ENCODE measurements at places on chromosomes 16 and 17. TPM values are rescaled to one million over a fixed set of nuclear protein-coding genes. Genes with fewer than 3 reads are reported as not detected.

CTU2 gene
- 9.6 TPM for total RNA-seq

RAB11FIP4 gene
- 49.9 TPM for total RNA-seq

LIMD2 gene
- total RNA-seq, result 13.2 TPM

HEATR9 gene
- total RNA-seq, result not detected

OMG gene
- total RNA-seq, result 0.51 TPM

SPATA32 gene
- 0.19 TPM for total RNA-seq

EMP2 gene
- 92.9 TPM for total RNA-seq

CRYM gene
- total RNA-seq, result 5.6 TPM

HS3ST3A1 gene
- 0.65 TPM for total RNA-seq

SULT1A2 gene
- total RNA-seq, result 46.8 TPM

TRIM25 gene
- 76.1 TPM for total RNA-seq

ABCC3 gene
- total RNA-seq, result 211 TPM

CACNG5 gene
- not detected for total RNA-seq

NAGS gene
- 21.4 TPM for total RNA-seq

CD19 gene
- total RNA-seq, result 0.29 TPM

GAS2L2 gene
- not detected for total RNA-seq

DOC2B gene
- 3.2 TPM for total RNA-seq

KRTAP3-2 gene
- not detected for total RNA-seq

SMURF2 gene
- 25.4 TPM for total RNA-seq

PPP1R1B gene
- total RNA-seq, result 362 TPM

CLEC18A gene
- 2.9 TPM for total RNA-seq

ZSCAN10 gene
- not detected for total RNA-seq

FBXL16 gene
- total RNA-seq, result 2.1 TPM

POLR2C gene
- total RNA-seq, result 51.3 TPM

GRAPL gene
- total RNA-seq, result 2.2 TPM

PSMC3IP gene
- total RNA-seq, result 3.1 TPM

PTGES3L gene
- total RNA-seq, result 5.5 TPM

SDR42E2 gene
- not detected for total RNA-seq

ZNF75A gene
- 33.1 TPM for total RNA-seq

C16orf54 gene
- total RNA-seq, result 1.7 TPM

CTRB2 gene
- total RNA-seq, result not detected

CYBA gene
- total RNA-seq, result 316 TPM

UTS2R gene
- total RNA-seq, result not detected

DLX3 gene
- total RNA-seq, result 0.22 TPM

FN3K gene
- 45.5 TPM for total RNA-seq

All from mucosa of descending colon (tissue), 3 donors.